IPS DF 19.7 (cell line): ENCODE measurements at places on chromosomes 16 and 17.

DNA sequence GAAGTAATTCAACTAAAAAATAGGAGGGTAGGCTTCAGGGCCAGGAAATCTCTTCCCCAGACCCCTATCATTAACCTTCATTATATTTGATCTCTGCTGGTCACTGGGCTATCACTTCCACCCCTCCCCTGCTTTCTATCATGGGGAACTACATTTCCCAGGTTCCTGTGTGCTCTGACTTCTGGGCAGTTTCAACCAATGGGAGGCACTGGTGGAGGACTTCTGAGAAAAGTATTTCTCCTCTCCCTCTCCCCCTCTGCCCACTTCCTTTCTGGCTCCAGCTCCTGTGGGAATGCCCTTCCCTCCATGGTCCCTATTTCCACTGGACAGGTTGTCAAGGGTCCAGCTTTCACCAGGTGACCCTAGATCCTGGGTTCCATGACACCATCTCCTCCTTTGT lies 364.4 kb downstream of the C16orf95 start:
- DNase-seq: no peak

DNA sequence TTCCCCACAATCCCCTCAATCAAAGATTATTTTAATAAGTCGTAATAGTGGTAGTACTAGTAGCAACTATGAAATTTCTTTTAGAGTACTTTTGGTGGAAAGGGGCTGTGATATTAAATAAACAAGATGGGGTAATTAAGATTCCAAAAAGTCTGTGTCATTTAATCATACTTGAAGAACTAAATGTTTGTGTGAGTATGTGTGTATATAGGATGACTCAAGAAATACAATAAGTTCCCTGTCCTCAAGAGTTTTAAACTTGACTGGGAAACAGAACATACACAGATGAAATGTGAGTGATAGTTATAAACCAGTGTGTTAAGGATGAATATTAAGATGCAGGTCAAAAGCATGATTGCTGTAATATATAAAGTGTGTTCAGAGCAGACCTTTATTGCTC lies 2.3 kb downstream of the ALDH3A2 start:
- DNase-seq: no peak

- DNase-seq: no peak
Measured at GRCh38 chr17:2238432-2239169, 65.0 kb downstream of the SMG6 start.

GRCh38 chr17:36877771-36878170 lies 59.5 kb upstream of the LHX1 start:
- DNase-seq: no peak

- DNase-seq: no peak
Measured at GRCh38 chr17:63309021-63309420, 137.1 kb downstream of the CYB561 start.

DNA sequence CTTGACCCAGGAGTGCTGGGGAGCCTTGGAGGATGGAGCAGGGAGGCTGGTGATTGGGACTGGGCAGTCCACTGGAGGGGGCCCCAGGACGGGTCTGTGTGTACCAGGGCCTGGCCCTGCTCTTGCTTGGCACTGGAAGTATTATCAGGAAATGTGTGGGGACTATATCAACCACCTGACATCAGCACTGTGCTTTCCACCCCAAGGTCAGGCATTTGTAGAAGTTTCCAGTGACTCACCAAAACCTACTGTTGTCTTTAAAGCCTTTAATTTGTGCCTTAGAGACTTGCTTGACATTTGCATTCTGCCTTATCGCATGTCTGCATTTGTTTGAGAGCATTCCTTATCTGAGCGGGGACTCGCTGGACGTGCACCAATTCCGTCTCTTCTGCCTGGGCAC lies 323.1 kb downstream of the FOXL1 start:
- no peak for DNase-seq

- no peak for DNase-seq
Measured at GRCh38 chr17:69506489-69506888, 92.0 kb downstream of the MAP2K6 start.

- DNase-seq: no peak
Measured at GRCh38 chr16:1032607-1033006, 39.9 kb upstream of the SSTR5 start.
